ENCODE measurements at places on chromosomes 6 and 20.

GRCh38 chr6:169850154-169850553 is 98.7 kb downstream of the ERMARD start:
- no peak for DNase-seq

GRCh38 chr6:21158149-21158548 is 435.4 kb upstream of the SOX4 start:
- no peak for DNase-seq

GRCh38 chr6:155880900-155881299 is 425.3 kb upstream of the NOX3 start:
- DNase-seq = no peak

DNA sequence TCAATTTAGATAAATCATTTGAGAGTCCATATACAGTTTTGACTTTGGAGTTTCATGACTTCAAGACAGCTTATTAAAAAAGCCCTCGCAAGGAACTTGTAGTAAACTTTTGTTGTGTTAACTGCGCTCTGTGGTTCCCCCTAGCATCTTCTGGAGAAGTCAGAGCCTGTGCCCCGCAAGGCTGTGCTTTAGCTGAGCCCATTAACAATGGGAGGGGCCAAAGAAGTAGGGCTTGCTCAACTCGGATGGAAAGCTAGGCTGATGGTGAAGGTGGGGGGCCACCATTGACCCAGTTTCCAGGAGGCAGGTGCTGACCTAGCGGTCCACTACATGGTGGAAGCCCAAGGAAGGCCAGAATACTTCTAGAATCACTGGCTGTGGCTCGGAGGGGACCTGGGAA is 29.3 kb upstream of the OVOL2 start:
- no peak for DNase-seq

DNA sequence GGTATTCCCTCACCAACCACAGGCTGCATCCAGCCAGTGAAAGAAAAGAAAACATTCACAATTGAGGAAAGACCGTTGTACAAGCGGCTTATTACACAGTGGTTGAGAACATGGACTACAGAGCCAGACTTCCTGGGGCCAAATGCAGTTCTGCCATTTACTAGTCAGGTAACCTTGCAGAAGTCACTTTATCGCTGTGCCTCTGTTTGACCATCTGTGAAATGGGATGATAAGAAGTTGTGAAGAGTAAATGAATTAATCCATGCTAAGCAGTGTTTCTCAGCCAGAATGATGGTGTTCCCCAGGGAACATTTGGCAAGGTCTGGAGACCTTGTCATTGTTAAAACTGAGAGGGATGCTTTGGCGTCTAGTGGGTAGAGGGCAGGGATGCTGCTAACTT is 14.8 kb downstream of the ARHGAP40 start:
- DNase-seq = no peak

DNA sequence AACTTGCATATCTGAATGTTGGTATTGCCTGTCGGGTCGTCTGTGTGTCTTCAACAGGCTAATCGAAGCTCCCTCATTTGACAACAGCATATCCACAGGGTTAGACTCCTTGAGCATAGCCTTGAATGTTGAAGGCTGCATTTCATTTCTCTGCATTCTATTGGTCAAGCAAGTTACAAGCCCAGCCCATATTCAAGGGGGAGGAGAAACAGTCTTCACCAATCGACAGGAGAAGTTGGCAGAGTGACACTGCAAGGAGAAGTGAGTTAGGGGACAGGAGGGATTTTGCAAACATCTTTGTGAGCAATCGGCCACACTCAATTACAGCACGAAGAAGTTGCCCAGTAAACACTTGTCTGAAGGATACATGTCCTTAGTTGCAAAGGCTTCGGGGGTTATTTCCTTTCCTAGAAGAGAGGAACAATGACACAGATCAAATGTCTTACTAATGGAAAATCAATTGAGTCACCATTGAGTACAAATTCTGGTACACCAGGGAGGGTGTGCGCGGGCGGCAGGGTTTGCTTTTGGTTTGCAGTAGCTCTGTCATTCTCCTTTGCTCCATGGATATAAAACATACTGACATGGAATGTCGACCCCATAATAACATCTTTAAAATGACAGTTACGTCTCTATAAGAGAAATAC is 60.6 kb upstream of the NT5E start:
- DNase-seq = no peak

DNA sequence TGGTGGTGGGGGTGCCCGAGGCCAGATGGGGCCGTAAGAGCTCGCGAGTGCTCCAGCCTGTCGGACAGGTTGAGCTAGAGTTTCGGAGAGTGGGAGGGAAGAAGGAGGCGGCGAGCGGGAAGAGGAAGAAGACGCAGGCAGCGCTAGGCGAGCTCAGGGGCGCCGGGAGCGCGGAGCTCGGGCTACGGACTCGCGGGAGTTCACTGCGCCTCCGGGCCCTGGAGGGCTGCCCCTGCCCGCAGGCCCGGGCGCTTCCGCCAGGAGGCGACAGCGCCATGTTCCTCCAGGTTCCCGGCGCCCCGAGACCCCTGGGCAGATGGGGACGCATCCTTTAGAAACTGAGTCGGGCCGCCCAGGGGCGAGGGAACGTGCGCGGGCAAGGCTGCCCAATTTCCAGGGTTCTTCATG is 984 bp downstream of the TFAP2C start:
- peak; percentile 65 for DNase-seq

DNA sequence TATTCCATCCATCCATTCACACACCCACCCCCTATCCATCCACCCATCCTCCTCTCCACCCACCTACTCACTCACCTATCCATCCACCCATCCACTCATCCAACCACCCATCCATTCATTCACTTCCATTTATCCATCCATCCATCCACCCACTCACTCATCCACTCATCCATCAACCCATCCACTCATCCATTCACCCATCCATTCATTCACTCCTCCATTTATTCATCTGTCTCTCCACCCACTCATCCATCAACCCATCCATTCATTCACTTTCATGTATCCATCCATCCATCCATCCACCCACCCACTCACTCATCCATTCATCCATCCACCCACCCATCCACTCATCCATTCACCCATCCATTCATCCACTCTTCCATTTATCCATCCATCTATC is 84.1 kb downstream of the SRC start:
- no peak for DNase-seq

DNA sequence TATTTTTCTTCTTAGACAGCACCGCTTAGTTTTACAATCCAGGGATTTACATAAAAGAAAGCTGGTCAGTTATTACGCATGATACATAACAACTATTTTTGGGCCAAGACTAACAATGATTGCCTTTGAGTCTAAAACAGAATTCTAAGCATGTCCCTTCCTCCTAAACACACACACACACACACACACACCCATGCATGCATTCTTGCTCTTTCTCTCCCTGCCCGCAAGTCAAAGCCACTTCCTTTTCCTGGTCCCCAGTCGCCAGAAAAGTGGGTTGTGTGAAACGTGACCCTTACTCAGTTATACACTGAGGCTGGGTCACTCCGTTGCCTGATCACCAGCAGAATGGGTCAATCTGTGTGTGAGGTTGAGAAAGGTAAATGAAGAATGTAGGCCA is 31.4 kb downstream of the FYN start:
- DNase-seq = no peak

DNA sequence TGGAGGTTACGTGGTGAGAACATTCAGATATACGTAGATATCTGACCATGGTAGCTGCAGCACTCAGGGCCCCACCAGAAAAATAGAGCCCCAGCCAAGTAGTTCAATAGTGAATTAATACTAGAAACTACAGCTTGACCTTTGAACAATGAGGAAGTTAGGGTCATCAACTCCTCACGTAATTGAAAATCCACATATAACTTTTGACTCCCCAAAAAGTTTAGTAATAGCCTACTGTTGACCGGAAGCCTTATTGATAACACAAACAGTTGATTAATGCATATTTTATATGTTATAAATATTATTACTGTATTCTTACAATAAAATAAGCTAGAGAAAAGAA is 117.9 kb downstream of the SNX5 start:
- no peak for DNase-seq

DNA sequence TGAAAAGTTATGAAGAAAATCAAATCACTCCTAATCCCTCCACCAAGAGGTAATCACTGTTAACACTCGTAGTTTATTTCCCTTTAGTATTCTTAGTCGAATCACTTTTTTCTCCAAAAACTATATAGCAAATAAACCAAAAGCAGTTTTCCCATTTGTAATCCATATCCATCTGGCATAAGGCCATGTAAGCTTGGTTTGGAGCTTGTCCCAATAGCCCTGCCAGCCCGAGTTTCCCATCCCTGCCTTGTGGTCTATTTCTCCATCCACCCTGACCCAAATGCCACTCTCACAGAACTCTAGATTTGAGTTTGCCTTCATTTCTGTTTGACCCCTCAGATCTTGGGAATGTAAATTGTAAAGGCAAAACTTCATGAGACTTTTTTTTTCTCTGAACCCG is 71.8 kb upstream of the DSP start:
- DNase-seq = no peak

GRCh38 chr6:168093634-168094033 is 14.6 kb upstream of the FRMD1 start:
- no peak for DNase-seq

- DNase-seq = peak; percentile 86
Measured at GRCh38 chr20:3119044-3119443, 34.5 kb upstream of the AVP start.

DNA sequence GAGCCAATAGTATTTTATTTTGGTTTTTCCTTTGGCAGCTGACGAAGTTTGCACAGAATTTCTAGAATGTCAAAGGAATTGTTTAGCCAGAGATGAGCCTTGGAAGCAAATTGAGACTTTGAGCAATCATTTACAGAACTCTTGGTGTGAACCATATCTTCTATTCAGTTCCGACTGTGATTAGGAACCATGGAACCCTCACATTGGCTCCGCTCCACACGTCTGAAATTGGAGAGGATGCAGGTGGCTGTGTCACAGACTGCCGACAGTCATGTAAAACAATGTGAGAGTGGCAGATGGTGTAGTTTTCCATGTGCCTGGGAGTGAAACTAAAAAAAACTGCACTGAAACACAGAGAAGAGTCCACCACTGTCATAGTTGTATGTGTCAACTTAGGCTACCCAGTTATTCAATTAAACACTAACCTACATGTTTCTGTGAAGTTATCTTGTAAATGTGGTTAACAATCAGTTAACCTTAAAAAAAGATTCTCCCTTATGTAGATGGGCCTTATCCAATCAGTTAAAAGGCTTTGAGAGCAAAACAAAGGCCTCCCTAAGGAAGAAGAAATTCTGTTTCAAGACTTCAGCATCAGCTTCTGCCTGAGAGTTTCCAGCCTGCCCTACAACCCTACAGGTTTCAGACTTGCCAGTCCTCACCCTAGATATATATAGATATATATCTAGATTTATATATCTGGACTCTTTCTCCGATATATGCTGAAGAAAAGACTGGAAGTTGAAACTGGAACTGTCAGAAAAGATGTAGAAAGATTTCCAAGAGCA is 3.3 kb upstream of the HMGN4 start:
- DNase-seq = no peak

GRCh38 chr6:151675746-151676459 is 131.6 kb upstream of the ESR1 start:
- peak; percentile 58 for DNase-seq

- DNase-seq = no peak
Measured at GRCh38 chr6:16651871-16652270, 109.4 kb downstream of the ATXN1 start.

DNA sequence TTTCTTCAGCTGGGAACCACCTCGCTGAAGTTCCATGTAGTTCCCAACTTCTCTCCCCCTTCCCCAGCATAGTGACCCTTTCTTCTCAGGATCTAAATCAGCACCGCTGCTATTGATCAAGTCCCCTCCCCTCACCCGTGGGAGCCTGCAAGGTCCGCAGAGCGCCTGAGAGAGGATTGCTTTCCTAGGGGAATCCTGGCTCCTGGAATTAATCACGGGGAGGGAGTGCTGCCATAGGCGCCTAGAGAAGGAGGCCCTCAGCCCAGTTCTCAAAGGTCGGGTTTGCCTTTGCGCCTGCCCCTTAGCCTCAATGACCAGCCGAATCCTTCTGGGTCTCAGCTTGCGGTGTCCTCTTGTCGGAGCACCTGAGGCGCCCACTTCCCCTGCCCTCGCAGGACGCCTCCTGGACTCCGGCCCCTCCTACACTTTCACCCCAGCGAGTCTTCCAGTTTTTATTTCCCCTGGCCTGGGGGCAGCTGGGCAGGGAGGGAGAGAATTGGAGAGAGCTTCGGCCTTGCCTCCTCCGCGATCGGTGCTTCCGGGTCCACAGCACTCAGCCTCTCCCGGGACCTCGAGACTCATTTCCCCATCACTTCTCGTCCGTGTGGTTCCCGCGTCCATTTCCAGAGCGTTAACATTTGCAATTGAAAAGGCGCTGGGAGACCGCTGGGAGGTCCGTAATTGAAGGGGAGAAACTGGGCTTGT is 3.1 kb upstream of the NKX2-2 start:
- no peak for DNase-seq

DNA sequence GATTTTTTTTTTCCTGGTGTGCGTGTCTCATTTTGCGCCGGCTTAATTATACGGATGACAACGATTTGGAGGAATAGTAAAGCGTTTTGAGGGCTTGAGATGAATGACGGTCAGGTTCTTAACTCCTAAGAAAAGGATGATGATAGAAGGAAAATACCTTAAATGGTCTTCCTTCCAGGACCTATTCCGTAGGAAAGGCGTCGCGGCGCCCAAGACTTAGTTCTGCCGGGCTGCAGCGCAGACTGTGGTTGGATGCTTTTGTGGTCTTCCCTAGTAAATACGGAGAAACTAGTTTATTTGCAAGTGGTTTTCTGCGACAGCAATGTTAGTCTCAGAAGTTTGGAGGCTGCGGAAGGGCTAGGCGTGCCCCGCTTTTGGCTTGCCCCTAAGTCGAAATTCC is 8.4 kb downstream of the GNAS-AS1 start:
- no peak for DNase-seq

DNA sequence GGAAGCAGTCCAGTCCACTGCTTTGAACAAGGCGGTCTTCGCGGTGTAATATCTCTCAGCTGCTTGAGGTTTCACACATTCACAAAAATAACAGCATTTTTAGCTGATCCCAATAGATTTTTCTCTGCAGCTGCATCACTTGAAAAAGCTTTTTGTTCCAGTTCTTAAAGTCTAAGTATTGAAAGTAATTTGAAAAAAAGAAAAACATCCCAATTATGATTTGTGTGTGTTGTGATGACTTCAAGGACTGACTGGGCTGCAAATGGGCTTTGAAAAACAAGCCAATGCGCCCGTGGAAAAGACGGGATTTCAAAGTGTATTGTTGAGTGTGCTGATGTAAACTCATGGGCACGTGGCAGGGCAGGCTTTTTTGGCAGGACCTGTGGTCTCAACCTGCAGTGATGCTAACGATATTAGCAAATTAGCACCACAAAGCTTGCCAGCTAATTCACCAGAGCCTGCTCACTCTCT is 151.1 kb downstream of the TMEM242 start:
- no peak for DNase-seq

- DNase-seq = peak; percentile 31
Measured at GRCh38 chr20:51767867-51768758, at the start of gene ATP9A. TSS of gene ATP9A (minus strand) at chr20:51768390. CDS start at chr20:51768369, 21 bp downstream.

- DNase-seq = no peak
Measured at GRCh38 chr20:19913349-19913748, 103.8 kb upstream of the NAA20 start.

Data from testis (tissue), 5 donors.